ENCODE measurements at places on chromosomes 4 and X.

DNA sequence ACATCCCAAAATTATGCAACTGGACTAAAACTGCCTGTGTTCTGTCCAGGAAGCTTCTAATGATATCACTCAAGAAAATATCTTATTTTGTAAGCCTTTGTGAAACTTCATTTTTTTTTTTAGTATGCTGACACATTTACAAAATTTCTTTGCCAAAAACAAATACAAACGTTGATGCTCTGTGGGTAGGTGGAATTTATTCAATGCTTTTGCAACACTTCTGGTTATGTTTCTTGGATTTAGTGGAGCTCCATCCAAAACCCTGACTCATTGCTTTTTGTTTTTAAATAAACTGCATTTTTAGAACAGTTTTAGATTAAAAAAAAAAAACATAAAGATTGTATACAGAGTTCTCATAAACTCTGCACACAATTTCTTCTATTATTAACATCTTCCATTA lies 250.9 kb upstream of the MAOA start:
- no peak for DNase-seq

- DNase-seq: no peak
Observed at GRCh38 chr4:4377732-4378460, 9.0 kb upstream of the NSG1 start.

GRCh38 chr4:145828802-145829485 lies 109.7 kb downstream of the ZNF827 start:
- DNase-seq: no peak

- no peak for DNase-seq
Observed at GRCh38 chrX:72079607-72080006, 52.1 kb downstream of the RTL5 start.

DNA sequence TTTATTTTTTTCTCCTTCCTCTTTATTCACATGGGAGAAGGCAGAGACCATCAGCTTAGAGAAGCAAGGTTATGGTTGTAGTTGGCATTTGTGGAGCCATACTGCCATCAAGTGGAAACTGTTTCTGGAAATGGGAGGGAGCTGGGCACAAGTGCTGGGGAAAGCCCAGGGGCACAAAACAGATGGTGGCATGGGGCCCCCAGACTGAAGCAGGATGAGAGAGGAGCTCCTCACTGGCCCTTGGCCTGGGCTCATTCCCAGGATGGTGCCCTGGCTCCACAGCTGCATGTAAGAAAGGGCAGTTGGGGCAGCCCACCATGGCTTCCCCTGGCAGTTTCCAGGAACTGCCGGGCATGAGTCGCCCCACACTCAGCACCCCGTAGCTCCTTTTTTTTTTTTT lies 59.2 kb downstream of the NBDY start:
- no peak for DNase-seq

GRCh38 chr4:148015058-148015457 lies 283.2 kb downstream of the ARHGAP10 start:
- no peak for DNase-seq

DNA sequence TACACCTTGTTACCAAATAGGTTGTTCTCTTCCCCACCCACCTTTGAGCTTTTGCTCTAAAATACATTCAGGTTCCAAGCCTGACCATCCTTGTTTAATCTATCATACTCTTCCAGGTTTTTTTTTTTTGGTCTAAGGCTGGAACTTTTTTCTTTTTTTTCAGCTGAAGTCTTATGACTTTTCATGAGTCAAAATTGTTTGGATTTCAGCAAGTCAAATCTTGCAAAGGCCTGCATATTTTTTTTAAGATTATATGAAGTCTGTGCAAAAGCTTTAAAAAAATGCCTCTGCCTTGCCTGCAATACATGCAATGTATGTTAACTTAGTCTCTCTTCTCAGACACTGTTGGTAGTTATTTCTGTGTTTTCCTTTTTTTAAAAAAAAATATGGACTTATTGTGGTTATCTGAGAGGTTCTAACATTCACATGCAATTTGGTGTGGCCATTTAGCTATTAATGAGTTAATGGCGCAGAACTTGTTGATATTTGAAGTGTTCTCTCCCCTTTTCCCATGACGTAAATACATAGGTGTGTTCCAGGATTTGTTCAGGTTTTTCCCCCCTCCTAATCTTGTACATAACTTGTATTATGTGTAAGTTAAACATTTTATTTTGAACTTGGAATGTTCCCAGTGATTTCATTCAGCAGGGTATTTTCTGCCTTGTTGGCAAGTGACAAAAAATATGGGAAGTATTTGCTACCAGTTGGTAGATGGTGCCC lies 58.7 kb downstream of the CCKAR start:
- DNase-seq: no peak

DNA sequence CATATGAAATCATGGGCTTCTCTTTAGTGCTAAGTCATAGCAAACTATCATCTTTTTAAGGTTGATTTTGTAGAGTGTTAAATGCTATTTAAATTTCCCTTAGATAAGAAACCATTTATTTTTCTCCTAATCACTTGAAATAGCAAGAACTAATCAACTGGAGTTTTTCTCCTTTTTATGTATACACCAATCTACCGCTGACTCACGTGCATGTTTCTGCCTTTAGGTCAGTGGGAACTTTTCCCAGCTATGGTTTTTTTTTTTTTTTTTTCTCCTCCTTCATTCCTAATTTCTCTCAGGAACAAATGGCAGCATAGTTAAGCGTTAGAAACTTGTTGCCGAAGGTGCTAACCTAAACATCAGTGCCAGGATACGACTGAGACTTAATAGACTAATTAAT lies 176.4 kb downstream of the BMPR1B start:
- no peak for DNase-seq

DNA sequence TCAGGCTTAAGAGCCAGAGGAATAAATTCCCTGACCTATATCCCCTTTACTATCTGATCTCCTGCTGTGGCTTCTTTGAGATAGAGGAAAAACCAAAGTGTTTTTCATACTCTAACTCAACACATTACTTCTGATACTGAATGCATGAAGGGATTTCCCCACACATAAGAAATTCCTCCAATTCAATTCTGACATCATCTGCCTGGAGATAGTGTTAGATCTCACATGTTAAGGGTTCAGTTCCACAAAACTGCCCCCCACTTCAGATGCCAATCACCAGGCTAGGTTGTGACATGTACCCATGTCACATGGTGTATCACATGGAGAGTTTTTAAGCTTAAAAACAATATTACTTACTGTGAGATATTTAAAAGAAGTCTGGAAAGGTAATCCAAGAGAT lies 46.8 kb downstream of the GSTCD start:
- DNase-seq: no peak

GRCh38 chr4:113975578-113975977 lies 3.9 kb downstream of the ARSJ start:
- no peak for DNase-seq

GRCh38 chr4:176406736-176407135 lies 87.0 kb downstream of the SPCS3 start:
- DNase-seq: no peak

- DNase-seq: no peak
Observed at GRCh38 chr4:94635177-94635576, 122.6 kb upstream of the BMPR1B start.

GRCh38 chr4:168659741-168660465 lies 163.1 kb downstream of the PALLD start:
- DNase-seq: no peak

DNA sequence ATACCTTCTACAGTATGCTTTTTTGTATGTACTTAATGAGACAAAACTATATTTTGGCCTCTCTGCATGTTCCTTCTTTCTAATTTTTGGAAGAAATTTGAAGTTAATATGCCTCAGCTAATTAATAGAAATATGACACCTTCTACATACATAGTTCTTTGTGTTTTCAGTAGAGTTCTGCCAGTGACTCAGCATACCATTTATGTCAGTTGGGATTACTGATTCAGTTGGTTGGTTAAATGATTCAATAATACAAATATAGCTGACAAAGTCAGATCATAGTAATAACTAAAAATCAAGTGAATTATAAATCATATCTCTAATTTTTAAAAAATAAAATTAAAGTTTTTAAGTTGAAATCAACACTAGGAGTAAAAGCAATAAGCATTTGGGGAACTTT lies 16.8 kb downstream of the BTC start:
- no peak for DNase-seq

GRCh38 chrX:8668813-8669212 lies 63.1 kb downstream of the ANOS1 start:
- no peak for DNase-seq

DNA sequence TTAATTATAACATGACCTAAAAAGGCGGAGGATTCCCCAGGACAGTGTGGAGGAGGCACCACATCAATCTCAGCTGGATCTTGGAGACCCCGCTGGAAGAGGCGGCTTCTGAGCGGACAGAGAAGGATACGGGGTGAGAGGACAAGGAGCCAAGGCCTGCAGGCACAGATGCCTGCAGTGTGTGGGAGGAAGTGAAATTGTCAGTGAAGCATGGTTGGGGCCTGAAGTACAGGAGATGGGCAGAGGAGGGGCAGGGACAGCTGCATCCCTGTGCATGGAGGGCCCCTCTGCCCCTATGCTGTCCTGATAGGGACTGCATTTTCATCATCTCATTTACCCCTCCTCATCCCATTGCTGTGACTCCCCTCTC lies 1.7 kb upstream of the SLC2A9 start:
- no peak for DNase-seq

DNA sequence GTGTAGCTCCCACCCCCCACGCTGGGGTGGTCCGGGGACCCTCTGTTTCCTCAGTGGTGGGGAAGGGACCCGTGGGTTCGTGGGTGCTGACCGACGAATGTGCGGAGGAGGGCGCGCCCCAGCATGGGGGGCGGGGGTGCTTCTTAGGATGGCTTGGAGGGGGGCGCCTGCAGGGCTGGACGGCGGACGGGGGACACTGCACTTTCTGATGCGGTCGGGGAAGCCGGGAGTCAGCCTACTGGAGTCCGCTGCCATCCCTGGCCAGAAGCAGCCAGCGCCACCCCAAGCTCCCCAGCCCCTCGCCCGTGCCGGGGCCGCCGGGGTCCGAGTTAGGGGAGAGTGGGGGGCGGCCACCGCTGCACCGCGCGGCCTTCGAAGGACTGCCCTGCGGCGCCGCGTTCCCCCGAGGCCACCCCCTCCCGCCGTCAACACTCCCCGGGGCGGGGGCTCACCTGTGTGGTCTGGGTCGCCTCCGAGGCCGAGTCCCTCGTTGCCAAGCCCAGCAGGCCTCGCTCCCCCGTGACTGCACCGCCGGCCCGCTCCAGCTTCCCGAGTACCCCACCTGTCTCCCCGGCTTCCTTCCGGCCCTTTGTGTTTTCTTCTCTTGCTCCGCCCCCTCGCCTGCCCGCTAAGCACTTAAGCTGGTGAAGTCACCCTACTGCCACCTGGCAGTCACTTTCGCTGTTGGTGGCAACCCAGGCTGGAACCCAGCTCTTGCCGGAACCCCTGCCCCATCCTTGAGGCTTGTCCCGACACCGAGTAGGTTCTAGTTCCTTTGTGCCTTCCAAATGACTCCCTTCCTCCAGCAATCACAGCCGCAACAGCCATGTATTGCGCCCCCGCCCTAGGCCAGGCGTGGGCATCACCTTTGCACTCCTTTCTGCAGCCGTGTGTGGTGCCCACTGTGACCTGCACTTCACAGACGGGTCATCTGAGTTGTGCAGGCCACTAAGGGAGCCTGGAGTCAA lies at the start of gene OCIAD2:
OCIAD2 (minus strand) TSS at position 569 of the 968 bp plus-strand sequence. CDS start 2,225 bp downstream, outside the sequence.
- DNase-seq: peak; percentile 89
